ENCODE measurements at places on chromosomes 1 and 21.

DNA sequence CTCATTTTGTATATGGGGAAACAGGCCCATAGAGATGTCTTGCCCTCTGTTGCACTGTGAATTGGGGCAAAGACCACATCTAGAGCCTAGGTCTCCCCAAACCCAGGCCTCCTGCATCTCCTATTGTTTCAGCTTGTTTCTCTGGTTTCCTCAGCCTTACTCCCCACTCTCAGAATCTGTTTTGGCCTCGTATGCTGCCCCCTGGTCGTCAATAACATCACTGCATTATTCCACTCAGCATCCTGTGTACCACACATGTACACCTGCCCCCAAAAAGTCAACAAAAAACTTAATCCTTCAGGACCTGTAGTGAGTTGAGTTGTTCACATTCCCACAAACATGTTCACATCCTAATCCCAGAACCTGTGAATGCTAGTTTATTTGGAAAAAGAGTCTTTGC, 184.8 kb downstream of the BRINP2 start:
- no peak for DNase-seq

DNA sequence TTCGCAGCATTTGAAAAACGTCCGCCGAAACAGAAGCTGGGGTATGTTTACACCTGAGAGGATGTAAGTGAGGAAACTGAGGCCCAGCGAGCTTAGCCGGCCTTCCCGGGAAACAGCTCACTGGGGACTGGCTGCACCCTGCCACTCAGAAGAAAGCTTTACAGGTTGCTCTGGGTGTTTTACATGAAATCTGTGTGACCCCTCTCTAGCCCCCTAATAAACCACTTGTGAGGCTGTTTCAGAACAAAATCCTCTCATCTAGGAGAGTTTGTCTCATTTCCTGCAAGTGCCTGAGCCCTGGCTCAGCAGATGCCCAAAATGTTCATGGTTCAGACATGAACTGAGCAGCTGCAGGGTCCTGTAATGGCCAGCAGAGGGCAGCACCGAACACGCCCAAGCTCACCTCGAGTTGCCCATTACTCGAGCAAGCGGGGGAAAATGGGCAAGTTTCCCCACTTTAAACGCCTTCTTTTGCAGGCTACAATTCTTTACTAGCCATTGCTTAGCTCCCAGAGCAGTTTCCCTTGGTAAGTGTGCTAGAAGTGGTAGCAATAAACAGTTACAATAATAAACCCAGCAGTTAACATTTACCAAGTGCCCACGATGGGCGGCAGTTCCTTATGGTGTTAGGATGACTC, 76.4 kb downstream of the FHAD1 start:
- peak; percentile 51 for DNase-seq

GRCh38 chr21:26280148-26280547, 109.6 kb upstream of the APP start:
- DNase-seq, result no peak

GRCh38 chr21:33733601-33734000, 91.3 kb downstream of the ITSN1 start:
- no peak for DNase-seq

DNA sequence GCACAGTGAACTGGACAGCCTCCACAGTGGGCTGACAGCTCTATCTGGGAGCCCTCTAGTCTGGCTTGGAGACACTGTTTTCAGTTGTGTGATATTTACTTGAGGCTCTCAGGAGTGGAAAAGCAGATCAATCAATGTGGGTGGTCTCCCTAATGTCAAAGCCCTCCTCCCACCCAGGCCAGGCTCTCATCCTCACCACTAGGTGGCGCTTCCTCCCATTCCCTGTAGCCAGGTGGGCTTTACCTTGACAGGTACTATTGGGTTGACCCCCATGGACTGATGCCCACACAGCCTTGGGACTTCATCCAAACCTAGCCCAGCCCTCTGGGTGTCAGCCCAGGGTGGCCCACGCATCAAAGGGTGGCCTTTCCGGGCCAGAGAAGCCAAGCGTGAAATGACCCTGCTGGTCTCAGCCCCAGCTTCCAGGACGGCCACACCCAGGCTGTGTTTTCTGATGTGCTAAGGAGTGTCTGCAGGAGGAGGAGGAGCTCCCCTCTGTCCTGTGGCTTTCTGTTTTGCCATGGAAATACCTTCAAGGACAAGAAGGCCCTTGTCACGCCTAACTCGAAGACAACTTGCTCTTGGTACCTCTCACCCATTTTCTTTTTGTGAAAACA, 54.0 kb downstream of the CLIC6 start:
- DNase-seq, result peak; percentile 9

DNA sequence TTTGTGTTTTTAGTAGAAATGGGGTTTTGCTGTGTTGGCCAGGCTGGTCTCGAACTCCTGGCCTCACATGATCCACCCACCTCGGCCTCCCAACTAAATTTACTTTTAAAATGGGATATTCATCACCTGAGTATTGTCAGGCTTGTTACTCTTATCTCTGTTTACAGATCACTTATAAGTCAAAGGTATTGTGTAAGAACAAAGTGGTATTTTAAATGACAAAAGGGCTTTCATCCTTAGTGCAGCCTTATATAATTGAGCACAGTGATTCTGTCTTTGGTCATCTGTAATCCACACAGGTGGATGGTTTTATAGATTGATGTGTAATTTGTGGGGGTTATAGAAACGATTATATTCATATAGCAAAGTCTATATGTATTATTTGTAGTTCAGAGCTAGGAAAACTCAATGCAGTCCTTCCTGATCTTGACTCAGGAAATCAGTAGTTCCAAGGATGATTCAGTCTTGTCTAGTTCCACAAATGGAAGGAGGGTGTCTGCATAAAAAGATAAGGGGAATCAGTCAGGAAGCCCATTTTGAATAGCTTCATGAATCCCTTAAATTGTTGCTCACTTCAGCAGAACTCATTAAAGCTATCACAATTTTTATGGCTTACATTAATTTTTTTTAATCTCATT, 34.6 kb downstream of the STXBP3 start:
- no peak for DNase-seq

DNA sequence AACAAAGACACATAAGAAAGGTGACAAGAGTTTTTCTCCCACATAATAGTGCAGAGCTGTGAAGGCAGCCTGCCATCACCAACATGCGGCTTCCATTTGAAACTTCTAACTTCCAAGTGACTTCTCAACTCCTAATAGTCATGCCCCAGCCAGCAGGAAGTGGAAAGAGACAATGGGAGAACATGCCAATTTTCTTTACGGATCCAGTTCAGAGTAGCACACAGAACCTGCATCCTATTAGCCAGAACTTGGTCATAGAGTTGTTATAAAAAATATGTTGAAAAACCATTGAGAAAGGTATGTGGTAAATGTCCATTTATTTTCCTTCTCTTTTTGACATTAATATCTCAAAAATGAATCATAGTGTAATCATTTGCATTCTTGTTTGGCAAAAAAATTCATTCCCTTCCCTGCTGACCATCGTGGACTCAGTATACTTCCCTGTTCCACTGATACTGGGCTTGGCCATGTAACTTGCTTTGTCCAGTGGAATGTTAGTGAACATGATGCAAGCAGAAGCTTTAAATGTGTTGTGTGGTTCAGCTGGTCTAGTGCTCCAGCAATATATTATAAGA, 197.4 kb downstream of the SEC16B start:
- no peak for DNase-seq

GRCh38 chr1:82700476-82700875, 899.7 kb downstream of the ADGRL2 start:
- no peak for DNase-seq

DNA sequence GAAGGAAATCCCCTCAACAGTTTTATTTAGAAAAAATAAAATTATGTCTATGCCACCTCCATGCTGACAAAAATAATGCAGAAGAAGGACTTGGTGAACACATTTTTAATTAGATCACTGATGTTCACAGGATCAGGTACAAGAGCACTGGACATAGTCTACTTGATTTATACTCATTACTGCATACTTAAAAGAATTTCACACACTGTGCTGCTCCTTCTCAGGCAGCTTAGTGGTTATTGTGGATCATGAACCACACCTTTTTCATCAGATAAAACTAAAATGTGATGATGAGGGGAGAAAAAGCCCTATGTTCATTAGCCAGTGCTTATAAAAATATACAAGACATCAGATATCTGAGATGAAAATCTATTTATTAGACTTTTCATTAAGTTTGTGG, 103.3 kb upstream of the DPH5 start:
- no peak for DNase-seq

DNA sequence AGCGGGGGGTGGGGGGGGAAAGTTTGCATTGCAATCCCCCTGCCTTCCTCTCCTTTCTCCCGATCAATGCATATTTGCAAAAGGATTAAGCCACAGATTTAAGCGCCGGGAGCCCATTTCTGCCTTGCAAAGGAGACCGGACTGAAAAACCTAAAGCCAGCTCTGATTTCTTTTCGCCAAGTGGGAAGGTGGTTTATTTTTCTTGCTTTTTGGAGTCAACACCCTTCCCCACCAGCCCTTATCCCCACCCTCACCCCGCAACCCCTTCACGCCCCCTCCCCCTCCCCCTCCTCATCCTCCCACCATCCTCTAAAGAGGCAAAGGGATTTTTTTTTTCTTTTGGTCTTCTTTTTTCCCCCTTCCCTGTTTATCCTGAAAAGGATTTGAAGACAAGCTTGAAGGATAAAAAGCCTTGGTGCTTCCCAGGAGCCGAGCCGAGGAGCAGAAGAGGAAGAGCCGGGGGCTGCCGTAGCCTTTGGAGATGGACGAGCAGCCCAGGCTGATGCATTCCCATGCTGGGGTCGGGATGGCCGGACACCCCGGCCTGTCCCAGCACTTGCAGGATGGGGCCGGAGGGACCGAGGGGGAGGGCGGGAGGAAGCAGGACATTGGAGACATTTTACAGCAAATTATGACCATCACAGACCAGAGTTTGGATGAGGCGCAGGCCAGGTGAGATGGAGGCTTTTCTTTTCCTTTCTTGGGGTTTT, 513 bp downstream of the PBX1 start:
- DNase-seq, result no peak

GRCh38 chr1:56836359-56836758, 17.2 kb upstream of the FYB2 start:
- no peak for DNase-seq

DNA sequence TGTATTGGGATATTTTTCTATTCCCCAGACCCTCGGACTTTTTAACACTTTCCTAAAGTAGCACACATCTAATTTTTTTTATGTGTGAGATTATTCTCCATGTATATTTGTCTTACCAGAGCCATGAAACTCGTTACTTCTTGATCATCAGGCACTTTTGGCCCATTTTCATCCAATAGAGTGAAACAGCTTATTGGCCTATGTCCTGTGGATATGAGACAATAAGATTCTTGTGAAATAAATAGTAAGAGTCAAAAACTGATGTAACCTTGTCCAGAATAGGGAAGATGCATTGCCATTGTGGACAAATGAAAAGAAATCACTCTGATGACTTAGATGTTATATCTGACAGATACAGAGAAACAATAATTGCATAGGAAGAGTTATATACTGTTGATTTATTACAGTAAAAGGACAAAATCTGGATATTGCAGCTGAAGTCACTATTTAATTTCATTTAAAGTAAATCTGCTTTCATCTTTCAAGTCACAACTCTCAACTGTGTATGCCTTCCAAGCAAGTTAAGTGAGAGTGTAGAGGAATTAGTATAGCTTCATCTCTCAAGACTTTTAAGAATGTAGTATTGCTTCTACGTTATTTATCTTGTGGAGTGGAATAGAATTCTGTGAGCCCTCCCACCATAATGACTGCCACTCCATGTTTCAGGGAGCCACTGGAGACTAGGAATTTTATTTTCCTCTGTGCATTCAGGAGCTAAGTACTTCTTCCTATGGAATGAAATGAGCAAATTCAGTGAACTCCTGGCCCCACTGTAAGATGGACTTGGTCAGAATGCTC, 86.9 kb downstream of the ADAMTS1 start:
- no peak for DNase-seq

- no peak for DNase-seq
Measured at GRCh38 chr21:37631319-37632117, 264.9 kb downstream of the DYRK1A start.

DNA sequence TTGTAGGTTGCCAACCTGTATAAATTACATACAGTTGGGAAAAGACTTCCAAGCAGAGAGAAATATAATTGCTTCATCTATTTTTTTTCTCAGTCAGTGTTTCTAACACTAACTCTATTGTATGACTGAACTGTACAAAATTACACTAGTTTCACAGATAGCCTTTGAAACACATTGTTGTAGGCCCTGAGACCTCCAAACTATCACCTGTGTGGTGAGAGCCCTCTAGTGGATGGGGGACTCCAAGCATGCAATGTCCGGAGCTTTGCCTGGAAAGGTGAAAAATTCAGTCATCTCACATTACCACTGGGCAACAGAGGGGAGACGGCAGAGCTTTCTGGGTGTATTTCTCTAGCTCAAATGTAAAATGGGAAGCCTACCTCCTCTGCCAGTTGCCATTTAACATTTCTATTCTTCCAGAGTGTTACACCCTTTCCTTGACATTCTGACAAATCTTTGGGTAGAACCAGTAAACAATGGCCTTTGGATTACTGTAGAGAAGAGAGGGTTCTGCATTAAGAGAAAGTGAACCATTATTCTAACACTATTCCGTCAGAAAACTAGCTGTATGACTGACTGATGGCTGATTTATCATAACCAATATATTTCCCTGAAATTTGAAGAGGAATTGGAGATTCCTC, 212.2 kb downstream of the LYPLAL1 start:
- DNase-seq, result no peak

DNA sequence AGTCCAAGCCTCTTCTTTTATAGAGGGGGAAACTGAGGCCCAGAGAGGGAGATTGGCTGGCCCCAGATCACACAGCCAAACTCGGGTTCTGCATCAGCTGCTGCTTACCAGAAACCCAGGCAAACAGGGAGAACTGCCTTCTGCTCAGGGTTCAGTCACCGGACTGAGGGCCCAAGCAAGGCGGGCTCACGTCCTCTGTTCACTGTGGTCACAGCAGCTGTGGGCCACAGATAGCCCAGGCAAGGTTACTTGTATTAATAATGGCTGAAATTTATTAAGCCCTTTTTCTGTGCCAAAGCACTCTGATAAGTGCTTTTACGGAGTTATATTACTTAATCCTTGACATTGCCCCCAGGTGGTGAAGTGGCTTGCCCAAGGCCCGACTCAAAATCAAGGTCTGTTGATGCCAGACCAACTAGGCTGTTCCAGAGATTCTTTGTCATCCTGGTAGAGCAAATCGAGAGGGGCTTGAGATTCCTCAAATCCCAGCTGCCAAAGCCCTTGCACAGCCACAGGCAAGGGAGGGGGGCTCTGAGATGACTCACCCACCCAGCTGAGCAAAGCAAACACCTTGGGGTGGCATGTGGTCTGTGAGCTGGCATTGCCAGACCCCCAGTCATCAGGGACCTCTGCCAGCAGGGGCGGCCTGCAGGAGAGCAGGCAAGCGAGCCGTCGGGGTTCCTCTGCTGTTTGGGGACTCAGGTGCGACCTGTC, 36.5 kb downstream of the EPHB2 start:
- no peak for DNase-seq

GRCh38 chr1:228867951-228868730, 132.9 kb downstream of the RHOU start:
- DNase-seq, result no peak

- no peak for DNase-seq
Measured at GRCh38 chr1:1205769-1206375, 520 bp downstream of the TNFRSF18 start.

GRCh38 chr1:70003211-70003908, 202.0 kb downstream of the LRRC40 start:
- no peak for DNase-seq
